MCF 10A (cell line): ENCODE measurements at places on chromosomes 2 and 18. TPM values are rescaled to one million over a fixed set of nuclear protein-coding genes. Genes with fewer than 3 reads are reported as not detected.

Gene KRTCAP3
- 4.1 and 6.9 TPM in 2 replicates for total RNA-seq

Gene ASB1
- total RNA-seq, result 104 and 113 TPM in 2 replicates

GRCh38 chr2:65512783-65513182 is 80.4 kb upstream of the SPRED2 start:
- no peaks in the 10 kb centered on the region for H3K4me1 ChIP-seq
- H3K27me3 ChIP-seq, result no peaks in the 10 kb centered on the region
- H3K27ac ChIP-seq, result no peak overlapping the region

Gene DSEL
- total RNA-seq, result 14.9 and 19.0 TPM in 2 replicates
